ENCODE measurements at places on chromosomes 16 and 17. TPM values are rescaled to one million over a fixed set of nuclear protein-coding genes. Genes with fewer than 3 reads are reported as not detected.

DNA sequence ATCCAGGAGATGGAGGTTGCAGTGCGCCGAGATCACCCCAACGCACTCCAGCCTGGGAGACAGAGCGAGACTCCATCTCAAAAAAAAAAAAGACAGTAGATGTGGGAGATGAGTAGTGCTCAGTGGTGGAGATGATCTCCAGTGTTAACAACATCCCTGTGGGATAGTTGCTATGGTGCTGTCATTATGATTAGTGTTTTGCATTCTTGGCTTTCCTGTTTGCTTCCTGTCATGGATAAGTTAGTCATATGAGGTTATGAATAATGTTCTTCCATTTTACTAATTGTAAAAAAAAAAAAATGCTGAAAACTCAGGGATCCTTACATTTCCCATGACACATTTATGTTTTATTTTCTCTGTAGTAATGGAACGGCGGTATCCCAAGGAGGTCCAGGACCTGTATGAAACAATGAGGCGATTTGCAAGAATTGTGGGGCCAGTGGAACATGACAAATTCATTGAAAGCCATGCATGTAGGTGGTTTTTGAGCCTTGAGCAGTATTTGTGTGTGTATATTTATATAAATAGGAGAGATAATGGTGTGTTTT is 24.5 kb upstream of the DUSP14 start:
- peak; percentile 50 for DNase-seq

DNA sequence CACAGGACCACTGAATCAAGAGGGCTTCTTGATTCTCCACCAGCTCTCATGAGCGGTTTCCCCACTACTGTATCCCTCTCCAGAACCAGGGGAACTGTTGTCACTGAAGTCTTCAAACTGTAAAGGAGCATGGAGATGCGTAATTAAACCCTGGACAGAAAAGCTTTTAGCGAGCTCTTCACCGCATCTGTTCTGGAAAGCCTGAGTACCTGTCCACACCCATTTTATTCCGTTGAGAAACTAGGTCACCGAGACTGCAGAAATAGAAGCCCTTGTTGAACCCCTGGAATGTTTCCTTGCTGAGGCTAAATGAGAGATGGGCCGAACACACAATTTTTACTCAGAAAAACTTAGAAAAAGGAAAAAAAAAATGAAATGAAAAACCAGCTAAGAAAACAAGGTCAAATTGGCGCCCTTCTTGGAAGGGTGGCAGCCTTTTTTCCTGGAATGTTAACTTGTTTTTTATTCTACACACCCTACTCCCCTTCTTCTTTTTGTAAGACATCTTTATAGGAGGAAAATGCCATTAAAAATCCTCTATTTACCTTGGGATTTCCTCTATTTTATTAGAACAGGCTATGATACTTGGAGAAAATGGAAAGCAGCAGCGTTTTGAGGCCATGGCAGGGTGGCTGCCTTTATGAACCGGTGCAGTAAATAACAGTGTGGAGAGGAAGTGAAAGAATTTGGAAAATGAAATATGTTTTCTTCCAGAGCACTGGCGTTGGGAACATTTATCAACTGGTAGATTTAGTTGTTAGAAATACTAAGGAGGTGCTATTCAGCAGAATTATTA is 52.6 kb upstream of the CRISPLD2 start:
- DNase-seq = no peak

- peak; percentile 28 for DNase-seq
Measured at GRCh38 chr17:48563385-48563838, 14.7 kb downstream of the HOXB4 start.

DNA sequence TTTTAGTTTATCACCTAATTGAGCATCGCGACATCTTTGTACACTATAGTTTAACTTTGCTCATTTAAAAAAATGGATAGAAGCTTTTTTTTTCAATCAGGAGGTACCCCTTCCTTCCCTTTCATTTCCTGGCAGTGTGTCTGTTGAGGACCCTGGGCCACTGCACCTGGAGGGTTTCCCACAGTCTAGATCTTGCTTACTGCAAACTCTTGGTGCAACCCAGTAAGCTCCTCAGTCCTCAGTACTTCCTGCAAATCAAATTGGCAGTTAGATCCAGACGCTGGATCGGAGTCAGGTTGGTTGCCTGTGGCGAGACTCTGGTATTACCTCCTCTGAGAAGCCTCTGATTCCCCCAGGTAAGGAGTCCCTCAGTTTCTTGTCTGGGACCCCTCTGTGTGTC is 162.0 kb downstream of the RAB11FIP4 start:
- DNase-seq = no peak

The SCGB1C2 gene
- not detected for total RNA-seq

GRCh38 chr16:57105184-57105583 is 12.8 kb downstream of the CPNE2 start:
- no peak for DNase-seq

DNA sequence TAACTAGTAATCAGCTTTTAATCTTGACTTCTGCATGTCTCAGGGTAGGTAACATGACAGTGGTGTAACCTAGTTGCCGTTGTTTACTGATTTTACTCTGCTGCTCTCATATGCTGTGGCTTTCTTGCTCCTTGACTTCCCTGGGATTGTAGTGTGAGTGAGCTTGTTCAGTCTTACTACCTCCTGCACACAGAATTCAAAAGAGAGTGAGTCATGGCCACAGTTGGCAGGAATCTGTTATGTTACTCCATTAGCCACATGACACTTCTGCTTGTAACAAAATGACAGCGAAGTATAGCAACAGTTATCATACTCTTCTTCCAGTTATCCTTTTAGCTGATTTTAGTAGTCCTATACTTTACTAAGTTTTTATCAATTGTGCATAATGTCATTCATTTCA is 18.8 kb downstream of the TNRC6A start:
- peak; percentile 91 for DNase-seq

- DNase-seq = no peak
Measured at GRCh38 chr16:14351647-14352046, 278.4 kb downstream of the PARN start.

The KRTAP3-2 gene
- not detected for total RNA-seq

DNA sequence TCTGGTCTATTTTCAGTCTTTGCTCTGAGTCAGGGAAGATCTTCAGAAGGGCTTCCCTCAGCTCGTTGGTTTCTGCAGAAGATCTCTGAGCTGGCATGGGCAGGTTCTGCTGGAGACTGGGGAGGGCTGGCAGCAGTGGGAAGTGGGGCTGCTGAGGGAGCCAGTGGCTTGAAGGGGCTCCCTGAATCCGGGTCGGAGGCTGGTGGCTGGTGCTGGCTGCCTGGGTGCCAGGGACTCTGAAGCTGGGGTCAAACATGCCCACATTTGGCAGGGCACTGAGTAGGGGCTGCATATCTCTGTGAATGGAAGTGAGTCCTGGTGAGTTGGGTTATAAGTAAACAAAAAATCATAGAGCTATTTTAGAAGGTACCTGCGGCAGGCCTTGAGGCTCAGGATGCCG is 67.0 kb downstream of the N4BP1 start:
- no peak for DNase-seq

DNA sequence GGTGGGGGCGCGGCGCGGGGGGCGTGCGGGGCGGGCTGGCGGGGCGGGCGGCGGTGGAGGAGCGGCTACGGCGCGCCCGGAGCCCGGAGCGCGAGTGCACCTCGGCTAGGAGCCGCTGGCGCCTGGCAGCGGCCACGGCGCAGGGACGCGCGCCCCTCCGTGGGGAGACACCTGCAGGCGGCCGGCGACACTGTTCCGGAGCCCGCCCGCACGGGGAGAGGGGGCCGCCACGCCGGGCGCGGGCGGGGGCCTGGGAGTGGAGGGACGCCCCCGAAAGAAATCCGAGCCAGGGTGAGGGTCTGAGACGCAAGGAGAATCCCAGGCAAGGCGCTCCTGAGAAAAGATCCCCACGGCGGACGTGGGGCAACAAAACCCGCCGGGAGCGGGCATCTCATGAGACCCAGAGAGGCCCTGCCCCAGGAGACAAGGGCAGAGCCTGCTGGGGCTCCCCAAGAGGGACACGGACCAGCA is at the start of gene GSG1L:
GSG1L (minus strand) TSS at position 124 of the 471 bp plus-strand sequence. CDS start 290 bp downstream, outside the sequence.
- no peak for DNase-seq

GRCh38 chr17:42179911-42180410 is 981 bp downstream of the KCNH4 start:
- peak; percentile 46 for DNase-seq

DNA sequence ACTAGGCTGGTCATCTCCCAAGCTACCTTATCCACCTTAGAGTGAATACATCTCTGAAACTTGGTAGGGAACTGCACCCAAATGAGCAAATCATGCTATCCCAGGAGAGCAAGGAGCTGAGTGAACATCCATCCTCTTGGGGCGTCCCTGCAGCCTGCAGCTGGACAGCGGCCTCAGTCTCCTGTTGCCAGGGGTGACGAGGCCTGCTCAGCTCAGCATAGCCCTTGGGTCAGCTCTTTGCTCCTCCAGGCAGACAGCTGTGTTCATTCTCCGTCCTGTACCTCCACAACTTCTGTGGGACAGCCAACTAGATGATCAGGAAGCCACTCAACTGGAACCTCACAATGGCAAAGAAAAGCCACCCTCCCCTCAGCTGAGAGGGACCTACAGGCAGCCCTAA is 111.9 kb downstream of the SOCS1 start:
- DNase-seq = no peak

The NTN1 gene
- total RNA-seq = 0.81 TPM

DNA sequence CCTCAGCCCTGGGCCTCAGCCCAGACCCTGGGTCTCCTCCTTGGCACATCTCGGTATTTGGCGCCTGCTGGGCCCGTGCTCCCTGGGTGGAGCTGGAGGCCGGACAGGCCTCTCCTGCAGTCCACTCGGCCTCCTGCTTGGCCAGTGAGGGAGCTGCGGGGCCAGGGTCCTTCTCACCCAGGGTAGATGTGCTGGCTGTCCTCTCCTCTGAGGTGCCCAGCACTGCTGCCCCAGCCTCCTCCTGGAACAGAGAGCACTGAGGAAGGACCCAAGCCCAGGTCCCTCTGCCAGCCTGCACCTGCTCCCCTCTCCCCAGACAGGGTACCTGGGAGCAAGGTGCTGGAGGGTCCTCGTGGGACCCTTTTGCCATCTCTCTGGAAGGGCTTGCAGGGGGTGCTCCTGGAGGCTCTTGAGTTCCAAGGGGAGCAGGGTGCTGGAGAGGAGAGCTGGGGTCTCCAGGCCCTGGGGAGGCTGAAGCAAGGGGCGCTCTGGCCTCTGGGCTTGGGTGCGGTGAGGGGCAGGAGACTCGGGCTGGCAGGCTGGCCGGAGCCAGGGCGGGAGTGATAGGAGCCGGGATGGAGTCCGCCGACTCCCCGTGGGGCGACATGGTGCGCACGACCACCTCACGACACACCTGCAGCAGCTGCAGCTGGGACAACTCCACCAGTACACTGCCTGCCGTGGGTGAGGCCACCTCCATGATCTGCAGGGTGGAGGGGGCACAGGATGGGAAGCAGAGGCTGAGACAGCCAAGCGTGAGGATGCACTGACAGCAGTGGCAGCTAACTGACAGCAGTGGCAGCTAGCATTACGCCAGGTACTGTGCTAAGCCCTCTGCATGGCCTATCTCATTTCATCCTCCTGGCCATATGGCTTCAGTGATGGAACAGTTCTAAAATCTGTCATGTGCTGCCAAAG is 17.8 kb downstream of the TSPOAP1 start:
- no peak for DNase-seq

The NKD1 gene
- not detected for total RNA-seq

DNA sequence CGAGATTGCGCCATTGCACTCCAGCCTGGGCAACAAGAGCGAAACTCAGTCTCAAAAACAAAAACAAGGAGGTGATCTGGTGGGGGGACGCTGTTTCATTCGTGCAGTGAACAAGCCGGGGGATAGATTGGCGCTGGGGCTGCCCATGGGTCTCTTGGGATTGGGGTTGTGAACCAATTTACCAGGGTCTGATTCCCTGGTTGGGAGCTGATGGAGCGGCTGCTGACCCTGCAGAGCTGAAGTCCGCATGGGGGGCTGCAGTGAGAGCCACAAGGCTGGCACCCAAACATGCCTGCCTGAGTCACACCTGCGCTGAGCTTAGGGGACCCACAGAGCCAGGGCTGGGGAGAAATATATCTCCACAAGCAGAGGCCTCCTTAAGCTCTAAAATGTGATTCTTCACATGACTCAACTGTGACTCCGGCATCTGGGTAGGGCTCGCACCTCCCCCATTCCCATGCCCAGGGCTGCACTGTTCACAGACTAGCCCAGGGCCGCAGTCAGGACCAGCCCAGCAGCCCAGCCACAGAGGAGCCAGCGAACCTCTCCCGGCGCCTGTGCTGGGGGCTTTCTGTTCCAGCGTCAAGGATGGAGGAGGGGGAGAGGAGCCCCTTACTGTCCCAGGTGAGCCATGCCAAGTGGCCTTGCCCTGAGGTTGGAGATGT is 5.0 kb downstream of the TSPAN10 start:
- peak; percentile 49 for DNase-seq

GRCh38 chr17:32943206-32943605 is 15.3 kb downstream of the TMEM98 start:
- peak; percentile 40 for DNase-seq

DNA sequence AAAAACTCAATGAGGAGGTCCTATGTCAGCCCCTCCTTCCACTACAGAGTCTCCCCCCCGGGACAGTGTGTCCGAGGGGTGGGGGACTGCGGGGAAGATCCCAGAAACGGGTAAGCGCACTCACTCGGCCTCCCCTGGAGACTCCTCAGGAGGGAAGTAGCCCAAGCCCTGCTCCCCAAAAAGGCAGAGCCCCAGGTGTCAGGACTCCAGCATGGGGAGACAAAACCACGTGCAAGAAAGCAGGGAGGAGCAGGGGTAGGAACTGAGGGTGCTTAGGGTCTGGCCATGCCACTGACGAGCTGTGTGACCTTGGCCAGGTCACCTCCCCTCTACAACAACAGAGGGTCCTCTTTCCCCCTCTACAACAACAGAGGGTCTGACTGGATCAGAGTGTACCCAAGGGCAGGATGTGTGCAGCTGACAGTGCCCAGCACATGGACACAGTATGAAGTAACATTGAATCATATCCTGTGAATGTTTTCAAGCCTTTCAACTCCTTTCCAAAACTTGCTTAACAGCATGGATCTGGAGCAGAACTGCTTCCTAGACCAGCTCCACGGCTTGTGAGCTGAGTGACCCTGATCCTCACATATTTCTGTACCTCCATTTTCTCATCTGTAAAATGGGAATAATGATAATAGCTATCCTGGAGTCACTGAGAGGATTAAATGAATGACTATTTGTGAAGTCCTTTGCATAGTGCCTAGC is 2.1 kb upstream of the NAGS start:
- DNase-seq = peak; percentile 90

The JPH3 gene
- total RNA-seq = not detected

DNA sequence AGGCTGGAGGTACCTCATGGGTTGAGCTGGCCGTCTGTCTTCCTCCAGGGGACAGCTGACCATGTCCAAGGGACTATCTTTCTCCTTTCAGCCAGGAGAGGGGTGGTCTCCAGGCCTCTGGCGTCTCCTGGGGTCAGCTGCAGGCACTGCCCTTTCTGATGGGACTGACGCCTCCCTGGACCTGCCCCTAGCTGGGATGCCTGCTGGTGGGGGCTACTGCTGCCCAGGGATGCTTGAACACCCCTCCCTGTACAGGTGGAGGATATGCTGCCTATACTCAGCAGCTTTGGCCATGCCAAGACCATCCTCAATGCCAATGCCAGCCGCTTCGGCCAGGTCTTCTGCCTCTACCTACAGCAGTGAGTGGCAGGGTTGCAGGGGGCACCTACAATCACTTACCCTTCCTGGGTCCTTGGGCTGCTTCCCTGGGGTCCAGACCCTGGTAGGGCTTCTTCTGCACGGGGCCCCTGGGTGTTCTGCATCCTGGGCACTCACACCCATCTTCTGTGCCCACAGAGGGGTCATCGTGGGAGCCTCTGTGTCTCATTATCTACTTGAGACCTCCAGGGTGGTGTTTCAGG is 4.2 kb downstream of the MYO15B start:
- no peak for DNase-seq

The CA4 gene
- total RNA-seq = not detected

The MFAP4 gene
- total RNA-seq = 20.2 TPM

- DNase-seq = no peak
Measured at GRCh38 chr17:17833658-17834357, 3.0 kb downstream of the SREBF1 start.

GRCh38 chr16:53933407-53933806 is 229.5 kb downstream of the FTO start:
- no peak for DNase-seq
